ENCODE measurements at places on chromosomes 12 and 14. TPM values are rescaled to one million over a fixed set of nuclear protein-coding genes. Genes with fewer than 3 reads are reported as not detected.

Gene CCDC38
- total RNA-seq, result not detected

Gene BBOF1
- total RNA-seq, result not detected

Gene GSC
- 0.97 TPM for total RNA-seq

DNA sequence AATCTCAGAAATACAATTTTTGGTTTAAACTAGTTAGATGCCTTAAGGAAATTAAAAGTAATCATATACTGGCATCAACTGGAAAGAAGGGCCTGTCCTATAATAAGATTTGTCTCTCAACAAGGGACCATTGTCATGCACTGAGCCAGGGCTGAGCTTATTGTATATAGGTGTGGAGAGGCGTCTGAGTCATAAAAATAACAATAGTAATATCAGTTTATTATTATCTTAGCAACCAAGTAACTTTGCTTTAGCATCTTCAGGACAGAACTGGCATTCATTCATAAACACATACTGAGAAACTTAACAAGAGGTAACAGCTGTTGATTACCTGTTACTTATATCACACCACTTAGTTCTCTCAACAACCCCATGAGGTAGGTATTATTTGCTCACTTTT lies 7.1 kb downstream of the KRT75 start:
- no peaks in the 10 kb centered on the region for H3K36me3 ChIP-seq
- no peaks in the 10 kb centered on the region for H3K4me1 ChIP-seq
- DNase-seq, result no peak
- no peak overlapping the region for H3K27ac ChIP-seq
- H3K27me3 ChIP-seq, result no peaks in the 10 kb centered on the region

DNA sequence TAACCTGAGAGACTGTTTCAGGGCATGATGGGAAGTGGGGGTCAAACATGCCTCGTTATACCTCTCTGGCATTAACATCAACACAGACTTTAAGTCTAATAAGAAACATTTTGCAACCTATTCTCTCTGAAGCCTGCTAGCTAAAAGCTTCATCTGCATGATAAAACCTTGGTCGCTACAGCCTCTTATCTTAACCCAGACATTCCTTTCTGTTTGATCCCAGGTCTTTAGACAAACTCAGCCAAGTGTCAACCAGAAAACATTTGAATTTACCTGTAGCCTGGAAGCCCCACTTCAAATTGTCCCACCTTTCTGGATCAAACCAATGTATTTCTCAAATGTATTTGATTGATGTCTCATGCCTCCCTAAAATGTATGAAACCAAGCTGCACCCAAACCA lies 9.1 kb downstream of the PPP2R3C start:
- no peaks in the 10 kb centered on the region for H3K27me3 ChIP-seq
- peaks cover 31% of the 10 kb centered on the region for H3K36me3 ChIP-seq
- peak; percentile 57 for DNase-seq
- peaks cover 6% of the 10 kb centered on the region for H3K4me1 ChIP-seq

GRCh38 chr12:50988871-50989270 lies 36.5 kb downstream of the HIGD1C start:
- H3K4me1 ChIP-seq, result no peaks in the 10 kb centered on the region
- no peaks in the 10 kb centered on the region for H3K27me3 ChIP-seq
- H3K36me3 ChIP-seq, result peaks cover 25% of the 10 kb centered on the region
- H3K27ac ChIP-seq, result no peak overlapping the region

GRCh38 chr12:49309386-49309785 lies 13.7 kb upstream of the TROAP start:
- H3K4me1 ChIP-seq, result no peaks in the 10 kb centered on the region
- H3K36me3 ChIP-seq, result no peaks in the 10 kb centered on the region
- peaks cover 12% of the 10 kb centered on the region for H3K27me3 ChIP-seq
- H3K27ac ChIP-seq, result no peak overlapping the region

DNA sequence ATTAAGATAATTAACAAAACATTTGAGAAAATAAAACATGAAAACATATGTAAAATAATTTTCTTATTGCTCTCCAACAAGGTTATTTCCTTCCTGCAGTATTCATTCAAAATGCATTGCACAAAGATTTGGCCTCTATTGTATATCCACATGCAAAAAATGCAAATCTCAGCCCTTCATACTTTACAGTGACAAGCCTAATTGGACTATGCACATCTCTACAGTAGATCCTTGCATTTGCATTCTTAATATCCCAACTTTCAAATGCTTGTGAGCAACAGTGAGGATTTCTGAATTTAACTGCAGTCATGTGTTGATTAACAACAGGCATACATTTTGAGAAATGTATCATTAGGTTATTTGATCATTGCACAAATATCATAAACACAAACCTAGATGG lies 333.7 kb downstream of the PAWR start:
- no peaks in the 10 kb centered on the region for H3K36me3 ChIP-seq
- no peak overlapping the region for H3K4me3 ChIP-seq
- H3K27me3 ChIP-seq, result no peaks in the 10 kb centered on the region
- DNase-seq, result no peak

- H3K27me3 ChIP-seq, result no peaks in the 10 kb centered on the region
- peak; percentile 54 for DNase-seq
These were observed 63.5 kb downstream of the PRMT8 start for GRCh38 chr12:3554371-3555115.
